ENCODE measurements at places on chromosomes 6 and 20. TPM values are rescaled to one million over a fixed set of nuclear protein-coding genes. Genes with fewer than 3 reads are reported as not detected.

DNA sequence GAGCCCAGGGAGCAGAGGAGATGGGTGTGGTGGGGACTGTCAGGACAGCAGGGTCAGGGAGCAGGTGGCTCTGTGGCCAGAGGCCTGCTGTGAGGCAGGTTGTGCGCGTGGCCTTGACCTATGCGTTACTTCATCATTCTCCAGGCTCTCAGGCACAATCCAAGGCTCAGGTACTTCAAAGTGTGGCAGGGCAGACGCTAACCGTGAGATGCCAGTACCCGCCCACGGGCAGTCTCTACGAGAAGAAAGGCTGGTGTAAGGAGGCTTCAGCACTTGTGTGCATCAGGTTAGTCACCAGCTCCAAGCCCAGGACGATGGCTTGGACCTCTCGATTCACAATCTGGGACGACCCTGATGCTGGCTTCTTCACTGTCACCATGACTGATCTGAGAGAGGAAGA, 535 bp downstream of the NCR2 start:
- no peak for DNase-seq

DNA sequence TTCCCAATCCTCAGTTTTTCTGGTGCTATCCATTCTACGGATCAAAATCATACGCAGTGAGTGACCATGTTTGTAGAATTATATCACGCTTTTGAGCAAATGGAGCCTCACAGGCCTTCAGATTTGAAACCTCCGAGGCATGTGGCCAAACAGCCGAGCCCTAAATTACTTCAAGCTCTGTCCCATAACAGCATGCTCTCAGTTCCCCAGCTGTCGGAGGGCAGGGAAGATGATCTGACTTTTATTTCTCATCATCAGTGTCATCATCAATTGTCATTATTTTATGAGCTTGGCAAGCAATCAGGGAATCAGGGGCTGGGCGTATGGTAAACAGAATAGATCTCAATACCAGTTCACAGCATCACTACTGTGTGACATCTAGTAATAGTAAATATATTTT, 73.2 kb downstream of the PSMG4 start:
- no peak for DNase-seq

SLC39A7 gene
- 44.8 TPM for total RNA-seq

MYB gene
- 0.05 TPM for total RNA-seq

Data from NCI-H460 (cell line).